ENCODE measurements at places on chromosomes 13 and 19.

- DNase-seq = no peak
These were observed 4.3 kb downstream of the SPRED3 start for GRCh38 chr19:38392707-38393308.

DNA sequence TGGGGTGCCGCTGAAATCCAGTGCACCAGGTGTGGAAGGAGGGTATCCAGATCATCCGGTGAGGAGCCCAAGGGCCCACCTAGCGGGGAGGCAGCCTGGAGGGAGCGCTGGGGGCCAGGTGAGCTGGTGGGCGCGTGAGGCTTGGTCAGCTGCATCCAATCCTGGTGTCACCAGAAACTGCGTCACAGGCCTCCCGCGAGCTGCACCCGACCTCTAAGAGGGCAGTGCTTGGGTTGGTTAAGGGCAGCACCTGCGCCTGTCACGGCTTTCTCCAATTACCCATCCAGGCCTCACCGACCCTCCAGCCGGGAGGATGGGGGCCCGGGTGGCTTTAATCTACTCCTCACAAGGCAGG, 284 bp downstream of the RNF17 start:
- no peak for DNase-seq

GRCh38 chr13:87331178-87331577, 340.0 kb upstream of the SLITRK5 start:
- no peak for DNase-seq

GRCh38 chr13:103140001-103140671, 73.9 kb upstream of the SLC10A2 start:
- no peak for DNase-seq

- DNase-seq = peak; percentile 30
These were observed 67.8 kb downstream of the SPACA7 start for GRCh38 chr13:112443995-112444311.

DNA sequence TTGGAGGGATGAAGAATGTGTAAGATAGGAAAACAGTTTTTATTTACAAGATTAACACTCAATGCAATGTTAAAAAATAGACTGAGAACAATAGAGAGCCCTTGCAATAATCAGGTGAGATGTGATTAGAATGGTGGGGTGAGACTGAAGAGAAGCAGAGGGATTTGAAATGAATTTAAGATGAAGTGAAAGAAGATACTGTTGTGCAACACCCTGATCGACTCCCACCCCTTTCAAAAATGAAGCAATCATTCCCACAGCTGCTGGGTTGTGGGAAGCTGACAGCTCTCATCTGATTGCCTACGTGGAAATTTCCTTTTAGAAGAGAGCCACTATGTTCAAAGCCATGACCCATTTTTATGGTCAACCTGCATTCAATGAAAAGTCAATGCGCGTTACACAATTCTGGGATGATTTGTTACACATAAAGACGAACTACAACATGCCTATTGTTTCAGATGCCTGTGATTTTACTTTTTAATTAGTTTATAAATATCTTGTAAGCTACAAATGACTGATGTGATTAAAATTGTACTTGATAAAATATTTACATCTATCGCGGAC, 1374.8 kb downstream of the PCDH9 start:
- no peak for DNase-seq

GRCh38 chr19:40960062-40960685, 30.9 kb upstream of the CYP2B6 start:
- DNase-seq = no peak

DNA sequence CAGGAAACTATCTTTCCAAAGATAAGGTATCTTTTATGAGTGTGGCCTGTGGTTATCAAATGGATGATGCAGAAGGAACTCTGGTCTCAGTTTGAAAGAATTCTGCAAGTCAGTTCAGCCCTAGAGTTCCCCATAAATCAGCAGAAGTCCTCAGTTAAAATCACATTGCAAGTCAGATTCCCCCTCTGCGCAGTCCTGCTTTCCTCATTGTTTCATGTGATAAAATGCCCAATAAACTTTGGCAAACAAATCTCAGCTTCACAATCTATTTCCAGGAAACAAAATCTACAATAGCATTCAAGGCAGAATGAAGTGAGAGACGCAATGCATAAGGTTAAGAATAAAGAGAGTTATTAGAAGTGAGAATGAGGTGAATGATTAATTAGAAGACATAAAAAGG, 216.3 kb upstream of the KLHL1 start:
- DNase-seq = no peak

DNA sequence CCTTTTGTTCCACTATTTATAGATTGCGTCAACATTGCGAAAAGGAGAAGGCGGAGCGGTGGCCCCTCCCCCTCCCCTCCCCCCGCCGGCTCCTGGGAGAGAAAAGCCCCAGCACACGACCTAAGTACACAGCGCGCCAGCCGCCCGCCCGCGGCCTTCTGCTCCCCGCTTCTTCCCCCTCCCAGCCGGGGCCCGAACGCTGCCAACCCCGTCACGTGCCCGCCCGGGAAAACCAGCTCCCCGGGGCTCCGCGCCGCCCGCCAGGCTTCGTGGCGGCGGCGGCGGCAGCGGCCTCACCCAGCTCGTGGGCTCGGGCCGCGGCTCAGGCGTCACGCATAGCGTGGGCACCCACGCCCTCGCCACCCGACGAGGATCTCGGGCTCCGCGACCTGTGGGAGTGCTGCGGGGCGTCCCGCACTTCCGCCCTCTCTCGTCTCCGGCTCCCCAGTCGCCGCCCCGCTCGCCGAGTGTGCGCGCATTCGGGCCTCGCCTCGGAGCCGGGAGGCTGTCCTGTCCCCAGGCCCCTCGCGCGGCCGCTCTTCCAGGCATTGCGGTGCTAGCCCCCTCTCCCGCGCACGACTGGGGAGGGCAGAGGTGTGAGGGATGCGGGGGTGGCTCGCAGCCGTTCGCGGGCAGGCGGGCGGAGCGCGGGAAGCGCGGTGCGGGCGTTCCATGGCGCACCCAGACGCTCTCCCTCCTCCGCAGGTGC, 110.5 kb downstream of the KCNRG start:
- peak; percentile 91 for DNase-seq

GRCh38 chr19:4715529-4716221, 8.0 kb downstream of the DPP9 start:
- no peak for DNase-seq

DNA sequence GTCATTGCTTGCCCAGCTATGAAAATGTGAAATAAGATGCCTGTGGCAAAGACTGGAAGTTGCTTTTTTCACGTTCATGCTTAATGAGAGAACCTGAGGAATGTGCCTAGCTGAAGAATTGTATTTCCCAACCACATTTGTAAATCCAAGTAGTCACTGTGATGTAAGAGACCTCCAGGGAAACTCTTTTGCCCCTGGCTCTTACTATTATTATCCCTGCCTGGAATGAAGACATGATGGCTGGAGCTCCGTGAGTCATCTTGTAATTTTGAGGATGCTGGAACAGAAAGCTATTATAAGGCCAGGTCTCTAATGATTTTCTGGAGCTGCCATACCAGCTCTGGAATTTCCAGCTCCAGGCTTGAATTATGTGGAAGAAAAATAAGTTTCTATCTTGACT, 894.3 kb downstream of the DIAPH3 start:
- DNase-seq = no peak

DNA sequence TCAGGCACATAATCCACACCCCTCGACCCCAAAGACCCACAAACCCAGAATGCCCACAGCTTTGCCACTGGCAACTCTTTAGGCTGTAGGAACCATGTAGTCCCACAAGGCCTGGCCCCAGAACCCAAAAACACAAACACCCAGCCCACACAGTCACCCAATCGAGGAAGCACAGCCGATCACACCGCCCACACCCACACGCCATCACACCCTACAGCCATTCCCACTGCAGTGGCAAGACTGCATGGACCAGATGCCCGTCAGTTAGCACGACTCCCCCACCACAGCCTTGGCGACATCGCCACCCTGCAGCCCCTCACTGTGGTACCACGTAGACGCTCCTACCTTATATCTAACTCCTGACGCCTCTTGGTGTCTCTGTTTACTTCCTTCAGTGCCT, 24.0 kb upstream of the MEIS3 start:
- DNase-seq = no peak

DNA sequence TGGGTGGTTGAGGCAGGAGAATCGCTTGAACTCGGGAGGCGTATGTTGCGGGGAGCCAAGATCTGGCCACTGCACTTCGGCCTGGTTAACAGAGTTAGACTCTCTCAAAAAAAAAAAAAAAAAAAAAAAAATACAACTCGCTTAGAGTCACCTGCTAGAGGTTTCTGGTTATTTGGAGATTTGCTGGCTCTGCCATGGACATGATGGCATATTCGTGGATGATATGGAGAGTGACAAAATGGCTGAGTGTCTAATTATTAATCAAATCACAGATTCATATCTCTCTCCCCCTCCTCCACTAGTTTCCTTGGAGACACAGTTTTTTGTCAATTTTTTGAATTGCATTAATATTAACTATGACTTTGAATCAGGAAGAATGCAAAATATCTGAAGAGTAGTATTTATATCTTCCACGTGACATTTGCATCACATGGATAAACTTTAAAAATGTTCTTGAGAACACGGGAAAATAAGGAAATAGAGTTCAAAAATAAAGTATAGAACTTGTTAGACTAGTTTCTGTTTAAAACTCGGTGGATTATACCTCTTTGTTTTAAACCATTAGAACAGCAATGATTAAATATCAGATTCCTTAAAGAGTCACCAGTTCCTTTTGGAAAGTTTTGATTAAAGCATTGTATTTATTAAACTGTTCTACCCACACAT, 47.8 kb downstream of the KLF5 start:
- no peak for DNase-seq

GRCh38 chr19:55651236-55651635, 3.2 kb downstream of the CCDC106 start:
- DNase-seq = no peak

DNA sequence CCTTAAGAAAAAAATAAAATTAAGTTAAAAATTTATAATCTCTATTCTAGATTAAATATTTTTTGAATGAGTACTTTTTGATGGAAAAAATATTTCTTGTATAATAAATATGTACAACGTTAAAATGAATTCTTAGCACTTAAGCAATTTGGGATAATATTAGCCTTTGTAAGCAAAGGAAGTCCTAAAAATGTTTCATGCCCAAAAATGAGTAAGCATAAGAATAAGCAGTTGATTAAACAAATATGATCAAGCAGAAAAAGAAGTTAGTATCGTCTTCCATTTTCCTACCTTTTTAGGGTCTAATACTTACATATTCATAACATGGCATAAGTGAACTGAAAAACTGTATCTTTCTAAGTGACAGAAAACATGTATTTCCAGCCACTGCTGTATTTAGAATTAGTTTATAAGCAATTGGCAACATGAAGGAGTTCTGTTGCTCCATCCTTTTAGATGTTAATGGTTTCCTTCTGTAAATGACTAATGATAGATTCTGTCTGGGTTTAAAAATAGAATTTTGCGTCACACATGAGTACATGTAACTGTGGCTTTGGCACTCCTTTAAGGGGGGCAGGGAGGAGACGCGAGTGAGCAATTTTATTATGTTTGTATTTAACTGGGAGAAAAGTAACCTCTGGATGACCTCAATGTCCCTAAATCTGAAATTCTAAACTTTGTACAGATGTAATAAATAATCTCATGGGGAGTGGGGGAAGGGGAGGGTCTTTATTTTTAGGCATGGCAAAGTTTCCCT, 237.4 kb downstream of the RGCC start:
- DNase-seq = no peak
